ENCODE measurements at places on chromosomes 6 and 20.

GRCh38 chr20:41533537-41534136, 84.5 kb downstream of the CHD6 start:
- DNase-seq, result no peak

GRCh38 chr20:38321959-38322598, 18.1 kb downstream of the BPI start:
- no peak for DNase-seq

DNA sequence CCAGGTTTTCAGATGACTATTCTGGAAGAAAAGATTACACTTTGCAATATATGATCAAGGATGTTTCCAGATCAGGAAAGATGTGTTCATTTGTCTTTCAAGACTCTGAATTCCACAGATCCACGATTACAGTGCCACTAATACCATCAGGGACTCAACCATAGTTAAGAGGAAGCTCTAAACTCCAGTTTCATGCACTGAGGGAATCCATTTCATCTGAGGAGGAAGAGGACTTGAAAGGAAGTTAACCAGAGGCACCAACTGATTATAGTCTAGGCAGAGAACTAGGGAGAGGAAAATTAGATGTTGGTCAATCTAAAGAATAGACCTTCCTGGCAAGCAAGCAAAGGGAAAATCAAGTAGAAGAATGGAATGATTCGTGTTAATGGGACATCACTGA, 218.3 kb upstream of the PRDM1 start:
- DNase-seq, result no peak

DNA sequence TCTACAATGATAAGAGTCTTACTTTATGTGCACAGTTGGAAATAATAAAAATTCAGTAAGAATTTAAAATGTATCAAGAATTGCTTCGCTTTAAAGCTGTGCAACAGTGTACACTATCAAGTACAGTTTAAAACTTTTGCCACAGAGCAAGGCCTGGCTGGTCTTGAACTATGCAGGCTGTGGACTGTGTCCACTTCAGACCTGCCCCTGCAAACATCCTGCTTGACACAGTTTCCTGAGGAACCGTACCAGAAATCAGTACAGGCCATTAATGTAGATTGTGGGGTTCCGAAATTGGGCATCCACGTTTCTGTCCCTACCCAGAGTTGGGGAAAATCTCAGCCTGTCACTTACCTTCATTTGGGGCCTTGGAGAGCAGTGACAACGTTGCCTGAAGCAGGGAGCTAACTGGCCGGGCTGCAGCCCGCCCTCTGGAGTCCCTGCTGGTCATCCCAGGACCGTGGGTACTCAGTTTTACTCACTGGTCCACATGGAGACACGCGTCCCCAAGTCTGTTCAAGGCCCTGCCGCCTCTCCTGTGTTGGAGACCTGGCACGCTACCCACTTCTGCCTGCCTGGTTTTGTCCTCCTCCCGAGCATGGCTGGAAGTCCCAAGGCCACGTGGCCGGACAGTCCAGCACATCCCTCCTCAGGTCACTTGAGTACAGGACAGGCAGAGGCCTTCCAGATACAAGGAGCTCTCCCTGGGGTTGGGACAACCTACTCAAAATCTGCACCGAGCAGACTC, 8.4 kb downstream of the NINL start:
- DNase-seq, result no peak

GRCh38 chr6:22149501-22150367, 147.1 kb downstream of the PRL start:
- DNase-seq, result no peak

DNA sequence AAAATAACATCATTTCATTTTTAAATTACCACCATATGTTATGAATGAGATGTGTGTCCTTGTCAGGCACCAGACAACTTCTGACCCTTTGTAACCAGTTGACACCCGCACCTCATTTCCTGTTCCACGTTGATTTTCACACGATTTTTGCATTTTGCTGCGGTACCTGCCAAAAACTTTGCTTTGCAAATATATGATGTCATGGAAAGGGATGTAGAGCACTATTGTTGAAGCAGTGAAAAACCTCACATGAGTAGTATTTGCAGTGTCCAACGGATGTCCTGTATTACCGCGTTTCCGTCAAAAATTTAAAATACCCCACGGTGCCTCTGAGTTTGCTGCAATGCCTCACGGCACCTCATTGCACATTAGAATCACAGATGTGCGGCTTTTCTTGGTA, 115.6 kb downstream of the MTHFD1L start:
- no peak for DNase-seq

DNA sequence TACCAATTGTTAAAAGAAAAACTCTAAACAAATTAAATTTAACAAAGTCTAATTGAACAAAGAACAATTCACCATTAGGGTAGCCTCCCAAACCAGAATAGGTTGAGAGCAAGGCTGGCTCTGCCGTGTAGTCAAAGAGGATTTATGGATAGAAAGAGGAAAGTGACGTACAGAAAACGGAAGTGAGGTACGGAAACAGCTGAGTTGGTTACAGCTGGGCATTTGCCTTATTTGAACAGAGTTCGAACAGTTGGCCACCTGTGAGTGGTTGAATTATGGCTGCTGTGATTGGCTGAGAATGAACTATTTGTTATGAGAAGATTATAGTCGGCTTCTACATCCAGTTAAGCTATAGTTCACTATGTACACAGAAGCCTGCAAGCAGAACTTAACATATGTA, 18.5 kb upstream of the ISM1 start:
- DNase-seq, result no peak

DNA sequence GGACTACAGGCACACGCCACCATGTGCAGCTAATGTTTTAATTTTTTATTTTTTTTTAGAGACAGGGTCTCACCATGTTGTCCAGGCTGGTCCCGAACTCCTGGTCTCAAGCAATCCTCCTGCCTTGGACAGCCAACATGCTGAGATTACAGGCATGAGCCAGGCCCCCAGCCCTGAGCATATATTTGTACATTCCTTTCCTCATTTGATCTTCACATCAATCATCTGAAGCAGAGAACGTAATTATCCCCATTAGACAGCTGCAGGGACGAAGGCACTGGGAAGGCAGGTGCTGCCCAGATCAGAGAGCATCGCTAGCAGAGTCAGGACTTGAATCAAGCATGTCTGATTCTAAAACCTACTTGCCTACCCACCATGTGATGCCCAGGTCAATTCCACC, 41.0 kb upstream of the SIRPA start:
- DNase-seq, result no peak

DNA sequence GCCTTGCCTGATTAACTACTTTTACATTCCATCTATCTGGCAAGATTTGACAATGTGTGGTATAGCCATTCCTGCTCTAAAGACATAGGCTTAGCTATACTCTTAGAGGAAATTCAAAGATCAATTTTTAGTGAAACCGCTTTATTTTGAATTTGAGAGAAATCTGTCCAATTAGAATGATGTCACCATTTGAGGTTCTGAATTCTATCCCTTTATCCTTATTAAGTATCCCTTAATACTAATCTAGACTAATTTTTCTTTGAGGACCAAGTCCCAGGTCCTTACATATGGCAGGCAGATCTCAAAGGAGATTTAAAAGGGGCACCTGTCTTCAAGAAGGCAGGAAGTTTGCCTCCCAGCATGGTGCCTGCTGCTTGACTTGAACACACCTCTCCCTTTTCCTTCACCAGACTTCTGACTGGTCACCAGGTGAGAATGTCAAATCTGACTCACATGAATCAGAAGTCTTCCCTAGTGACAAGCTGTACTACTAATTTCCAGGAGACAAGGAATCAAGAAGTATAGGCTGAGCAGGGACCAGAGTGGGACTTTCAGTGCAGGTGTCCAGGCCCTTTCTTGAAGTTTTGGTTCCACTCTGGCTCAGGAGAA, 15.0 kb upstream of the MRAP2 start:
- no peak for DNase-seq

- no peak for DNase-seq
Measured at GRCh38 chr20:62168890-62169435, 13.9 kb upstream of the MTG2 start.

DNA sequence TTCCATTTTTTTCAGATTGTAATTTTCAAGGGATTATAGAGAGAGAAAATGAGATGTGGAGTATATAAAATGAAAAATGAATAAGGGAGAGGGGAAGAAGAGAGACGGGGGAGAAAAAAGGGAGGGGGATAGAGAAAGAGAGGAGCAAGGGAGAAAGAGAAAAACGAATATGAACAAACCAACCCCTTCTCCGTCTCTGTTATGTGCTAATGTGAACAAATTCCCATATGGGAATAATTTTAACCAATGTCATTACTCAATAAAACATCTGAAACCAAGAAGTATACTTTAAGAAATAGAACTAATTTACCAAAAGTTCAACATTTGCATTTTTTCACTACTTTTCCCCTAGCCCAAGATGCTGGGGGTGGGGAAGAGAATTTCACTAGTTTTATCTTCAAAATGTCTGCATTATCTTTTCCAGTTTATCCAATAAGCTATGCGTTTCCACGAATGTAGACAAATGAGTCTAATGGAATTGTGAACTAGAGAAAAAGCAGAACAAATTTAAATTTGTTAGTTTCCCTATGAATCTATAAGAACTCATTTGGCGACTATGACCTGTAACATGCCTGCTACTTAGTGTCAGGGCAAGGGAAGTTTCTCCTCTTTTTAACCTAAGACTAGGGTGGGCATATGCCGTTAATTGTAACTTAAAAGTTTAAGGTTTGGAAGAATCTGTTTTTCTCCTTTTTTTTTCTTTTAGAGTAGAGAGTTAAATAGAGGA, 286.3 kb downstream of the BTBD9 start:
- no peak for DNase-seq

DNA sequence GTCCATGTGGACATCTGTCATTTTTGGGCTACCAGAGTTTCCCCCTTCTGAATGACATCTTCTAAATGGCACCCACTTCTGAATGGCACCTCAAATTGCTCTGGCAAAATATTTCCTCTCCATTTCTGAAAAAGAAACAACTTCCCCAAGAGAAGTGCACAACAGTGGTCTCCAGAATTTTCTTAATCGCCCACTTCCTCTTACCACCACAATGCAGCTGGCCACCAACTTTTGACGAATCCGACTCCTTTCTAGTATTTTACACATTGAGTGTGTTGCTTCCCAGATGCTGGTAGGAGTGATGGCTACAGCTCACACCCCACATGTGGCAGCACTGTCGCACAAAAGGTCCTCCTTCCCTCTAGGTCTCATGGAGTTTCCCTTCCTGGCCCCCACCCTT, 216.1 kb downstream of the FOXA2 start:
- no peak for DNase-seq

DNA sequence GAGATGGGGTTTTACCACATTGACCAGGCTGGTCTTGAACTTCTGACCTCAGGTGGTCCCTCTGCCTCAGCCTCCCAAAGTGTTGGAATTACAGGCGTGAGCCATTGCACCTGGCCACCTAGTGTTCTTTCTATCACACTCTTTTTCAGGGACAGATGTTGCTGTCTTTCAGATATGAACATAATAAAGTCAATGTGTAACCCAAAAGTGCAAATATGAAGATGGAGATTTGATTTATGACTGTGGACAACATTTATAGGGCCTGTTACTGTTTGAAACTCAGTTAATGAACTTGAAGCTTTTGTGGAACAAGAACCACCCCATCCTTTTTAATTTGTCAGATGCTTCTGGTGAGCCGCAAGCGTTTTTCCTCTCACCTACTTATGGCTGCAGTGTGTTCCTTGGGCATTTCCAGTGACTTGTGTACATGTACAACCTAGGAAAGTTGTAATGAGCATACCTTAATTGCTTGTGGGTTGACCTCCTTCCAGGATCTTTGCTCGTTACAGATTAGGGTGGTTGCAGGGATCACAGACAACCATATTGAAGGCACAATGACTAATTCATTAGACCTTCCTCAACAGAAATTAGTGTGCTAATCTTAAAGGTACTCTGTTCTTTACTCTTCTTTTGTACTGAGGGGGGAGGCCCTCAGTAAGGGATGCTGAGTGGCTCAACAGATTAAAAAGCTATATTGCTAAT, 6.8 kb downstream of the TBPL1 start:
- DNase-seq, result no peak

DNA sequence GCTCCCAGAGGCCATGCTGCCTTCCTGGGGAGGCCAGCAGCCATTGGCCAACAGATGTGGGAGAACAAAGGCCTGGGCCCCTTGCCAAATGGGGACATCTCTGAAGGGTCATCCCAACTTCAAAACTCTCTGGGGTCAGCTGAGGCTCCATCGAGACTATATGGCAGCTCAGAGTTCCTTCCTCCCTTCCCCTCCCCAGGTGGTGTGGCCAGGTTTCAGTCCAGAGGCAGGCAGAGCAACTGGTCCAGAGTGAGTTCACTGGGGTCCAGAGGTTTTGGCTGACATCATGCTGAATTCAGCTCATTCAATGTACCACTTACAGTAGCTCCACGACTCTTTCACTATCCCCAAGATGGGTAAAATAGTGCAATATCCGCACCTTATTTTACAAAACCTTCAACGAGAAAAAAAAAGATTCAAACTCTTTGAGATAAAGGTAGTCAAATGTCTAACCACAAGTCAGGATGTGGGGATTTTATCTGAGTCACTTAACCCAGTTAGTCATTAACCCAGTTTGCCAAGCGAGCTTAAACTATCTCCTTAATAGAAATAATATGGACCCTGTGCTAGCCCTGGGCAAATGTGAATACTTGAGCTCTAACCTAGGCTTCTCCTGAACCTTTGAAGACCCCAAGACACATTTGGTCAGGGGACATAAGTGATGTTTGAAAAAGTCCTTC, 108.4 kb upstream of the PLEKHG1 start:
- DNase-seq, result no peak

- DNase-seq, result no peak
Measured at GRCh38 chr6:146946559-146946958, 257.7 kb upstream of the STXBP5 start.

- DNase-seq, result no peak
Measured at GRCh38 chr6:147806697-147807096, 298.2 kb downstream of the SAMD5 start.

GRCh38 chr6:4347877-4348276, 212.5 kb upstream of the ECI2 start:
- DNase-seq, result no peak

GRCh38 chr6:101663100-101663499, 269.6 kb downstream of the GRIK2 start:
- DNase-seq, result no peak

DNA sequence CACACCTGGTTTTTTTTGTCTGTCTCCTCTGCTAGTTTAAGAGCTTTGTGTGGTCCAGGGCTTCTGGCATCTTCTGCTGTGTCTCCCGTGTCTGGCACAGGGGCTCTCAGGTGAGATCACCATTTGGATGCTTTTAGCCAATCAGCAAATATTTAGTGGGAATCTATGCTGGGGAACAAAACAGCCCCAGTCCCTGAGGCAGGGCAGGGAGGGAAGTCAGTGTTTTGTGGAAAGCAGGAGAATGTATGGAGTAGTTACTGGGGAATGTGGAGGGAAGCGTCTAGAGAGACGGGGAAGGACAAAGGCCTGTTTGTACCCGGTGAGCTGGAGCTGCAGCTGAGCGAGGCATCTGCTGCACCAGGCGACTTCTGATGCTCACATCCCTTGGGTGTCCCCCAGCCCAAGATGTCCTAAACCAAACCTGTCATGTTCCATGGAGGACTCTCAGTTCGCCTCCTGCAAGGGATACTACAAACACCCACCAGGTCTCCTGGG, 49.3 kb upstream of the NNAT start:
- no peak for DNase-seq

Data from GM04503 (cell line).